Vagina (tissue), 2 donors: ENCODE measurements at places on chromosomes 2 and 18. TPM values are rescaled to one million over a fixed set of nuclear protein-coding genes. Genes with fewer than 3 reads are reported as not detected.

GRCh38 chr2:212845941-212846340, 305.5 kb downstream of the IKZF2 start:
- no peaks in the 10 kb centered on the region for H3K27me3 ChIP-seq
- no peak overlapping the region for H3K27ac ChIP-seq
- H3K36me3 ChIP-seq, result no peaks in the 10 kb centered on the region
- H3K4me1 ChIP-seq, result peaks cover 4% of the 10 kb centered on the region
- H3K4me3 ChIP-seq, result no peak overlapping the region
- no peak for DNase-seq

DNA sequence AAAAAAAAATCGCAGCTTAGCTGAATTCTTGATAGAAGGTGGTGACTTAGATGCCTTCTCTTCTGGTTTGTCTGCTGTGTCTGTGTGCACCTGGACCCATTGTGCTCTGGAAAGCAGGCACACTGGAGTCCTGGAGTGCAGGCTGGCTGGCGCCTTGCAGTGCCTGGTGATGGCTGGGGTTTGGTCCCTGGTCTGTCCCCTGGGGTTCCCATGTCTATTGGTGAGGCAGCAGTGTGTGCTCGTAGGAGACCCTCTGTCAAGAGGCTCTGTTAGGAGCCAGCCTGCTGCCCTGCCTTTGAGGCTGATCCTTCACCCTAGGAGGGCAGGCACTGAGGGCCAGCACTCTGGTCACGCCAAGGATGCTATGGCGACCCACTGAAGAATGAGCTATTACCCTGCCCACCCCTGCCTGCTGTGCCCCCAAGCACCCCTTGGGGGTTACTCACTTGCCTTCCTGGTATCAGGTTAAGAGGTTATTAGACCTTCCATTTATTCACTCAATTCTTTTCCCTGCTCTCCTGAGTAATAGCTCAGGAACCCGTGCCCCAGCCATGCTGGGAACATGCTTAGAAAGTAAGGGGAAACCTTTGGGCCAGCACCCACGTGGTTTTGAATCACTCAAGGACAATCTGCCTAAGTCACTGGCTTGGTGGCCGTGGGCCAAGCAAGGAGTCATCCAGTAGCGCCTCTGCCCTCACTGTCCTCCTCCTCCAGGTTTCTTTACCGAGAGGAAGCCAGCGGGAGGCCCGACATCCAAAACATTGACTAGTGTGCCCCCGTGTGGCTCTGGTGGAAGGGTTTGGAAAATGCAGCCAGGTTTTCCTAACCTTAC, 284.5 kb downstream of the PRKCE start:
- H3K4me3 ChIP-seq, result no peak overlapping the region
- peak overlapping the region; percentile 73 for H3K27ac ChIP-seq
- peaks cover 35% of the 10 kb centered on the region for H3K4me1 ChIP-seq
- DNase-seq, result no peak

Gene ROCK2
- 49.4 TPM for total RNA-seq

GRCh38 chr2:37832590-37833197, 92.4 kb upstream of the RMDN2 start:
- H3K27me3 ChIP-seq, result no peaks in the 10 kb centered on the region
- no peaks in the 10 kb centered on the region for H3K4me1 ChIP-seq
- H3K4me3 ChIP-seq, result no peak overlapping the region
- H3K36me3 ChIP-seq, result no peaks in the 10 kb centered on the region
- DNase-seq, result peak; percentile 80
- H3K27ac ChIP-seq, result no peak overlapping the region

DNA sequence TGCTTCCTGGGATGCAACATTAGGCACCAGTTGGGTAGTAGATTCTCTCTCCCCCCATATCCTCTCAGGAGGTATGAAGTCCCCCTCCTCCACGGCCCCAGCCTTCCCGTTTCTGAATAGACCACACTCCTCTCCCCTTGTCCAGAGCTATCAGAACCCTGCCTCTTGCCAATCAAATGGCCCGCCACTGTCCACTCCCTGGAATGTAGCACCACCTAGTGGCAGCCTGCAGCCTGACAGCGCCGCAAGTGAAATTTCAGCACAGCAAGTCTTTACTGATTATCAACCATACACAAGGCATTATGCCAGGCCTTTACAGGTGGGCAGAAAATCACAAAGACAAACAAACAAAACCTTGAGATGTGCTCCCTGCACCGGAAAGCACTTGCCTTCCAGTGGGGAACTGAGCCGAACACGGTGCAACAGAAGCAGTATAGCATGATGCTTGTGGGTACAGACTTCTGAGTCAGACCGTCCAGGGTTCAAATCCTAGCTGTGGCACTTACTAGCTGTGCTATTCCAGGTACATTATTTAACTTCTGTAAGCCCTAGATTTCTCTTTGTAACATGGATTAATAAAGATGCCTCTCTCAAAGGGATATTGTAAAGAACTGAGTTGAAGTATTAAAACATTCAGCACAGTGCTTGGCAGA, 174.0 kb downstream of the SMAD2 start:
- no peaks in the 10 kb centered on the region for H3K4me1 ChIP-seq
- no peaks in the 10 kb centered on the region for H3K36me3 ChIP-seq
- H3K27me3 ChIP-seq, result no peaks in the 10 kb centered on the region
- DNase-seq, result no peak
- no peak overlapping the region for H3K27ac ChIP-seq

DNA sequence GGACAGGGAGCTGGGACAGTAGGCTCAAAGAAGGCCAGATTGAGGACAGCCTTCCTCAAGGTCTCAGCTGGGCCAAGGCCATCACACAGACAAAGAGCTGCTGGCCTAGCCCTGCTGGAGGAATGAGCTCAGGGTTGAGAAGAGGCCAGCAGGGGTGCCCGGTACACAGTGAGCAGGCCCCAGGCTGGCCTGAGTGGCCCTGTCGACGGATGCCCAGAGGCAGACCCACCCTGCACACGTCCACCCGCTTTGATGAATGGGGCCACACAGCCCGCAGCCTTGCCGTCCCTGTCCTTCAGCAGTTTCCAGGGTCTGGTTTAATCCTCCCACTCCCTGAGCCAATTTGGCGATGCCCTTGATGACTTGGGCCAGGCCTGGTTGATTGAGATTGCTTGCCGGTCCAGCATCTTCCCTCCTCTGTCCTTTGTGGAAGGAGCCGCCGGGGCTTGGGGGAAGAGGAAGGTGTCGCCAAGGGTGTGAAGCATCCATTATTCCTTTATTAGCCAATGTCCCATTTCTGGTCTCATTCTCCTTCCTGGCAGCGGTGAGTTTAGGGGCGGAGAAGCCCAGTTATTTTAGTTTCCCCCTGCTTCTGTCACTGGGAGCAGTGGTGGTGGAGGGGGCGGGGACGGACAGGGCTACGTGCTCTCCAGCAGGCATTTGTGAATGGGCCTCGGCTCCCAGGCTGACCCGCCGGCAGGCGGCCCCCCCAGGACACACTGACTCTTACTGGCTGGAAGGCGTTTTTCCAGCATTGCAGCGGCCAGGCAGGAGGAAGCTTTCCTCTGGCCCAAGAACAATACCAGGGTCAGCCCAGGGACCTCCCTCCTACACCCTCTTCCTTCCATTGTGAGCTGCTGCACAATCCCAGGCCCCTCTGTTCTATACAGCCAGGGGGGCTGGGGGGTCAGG, 141.8 kb downstream of the CTIF start:
- peaks cover 12% of the 10 kb centered on the region for H3K4me1 ChIP-seq
- no peak overlapping the region for H3K4me3 ChIP-seq
- no peak for DNase-seq
- H3K27me3 ChIP-seq, result no peaks in the 10 kb centered on the region

- H3K27me3 ChIP-seq, result no peaks in the 10 kb centered on the region
- H3K27ac ChIP-seq, result no peak overlapping the region
- peaks cover 24% of the 10 kb centered on the region for H3K36me3 ChIP-seq
Measured at GRCh38 chr2:224799691-224800090, 83.5 kb upstream of the CCDC195 start.

Gene PARD6G
- 32.7 TPM for total RNA-seq

DNA sequence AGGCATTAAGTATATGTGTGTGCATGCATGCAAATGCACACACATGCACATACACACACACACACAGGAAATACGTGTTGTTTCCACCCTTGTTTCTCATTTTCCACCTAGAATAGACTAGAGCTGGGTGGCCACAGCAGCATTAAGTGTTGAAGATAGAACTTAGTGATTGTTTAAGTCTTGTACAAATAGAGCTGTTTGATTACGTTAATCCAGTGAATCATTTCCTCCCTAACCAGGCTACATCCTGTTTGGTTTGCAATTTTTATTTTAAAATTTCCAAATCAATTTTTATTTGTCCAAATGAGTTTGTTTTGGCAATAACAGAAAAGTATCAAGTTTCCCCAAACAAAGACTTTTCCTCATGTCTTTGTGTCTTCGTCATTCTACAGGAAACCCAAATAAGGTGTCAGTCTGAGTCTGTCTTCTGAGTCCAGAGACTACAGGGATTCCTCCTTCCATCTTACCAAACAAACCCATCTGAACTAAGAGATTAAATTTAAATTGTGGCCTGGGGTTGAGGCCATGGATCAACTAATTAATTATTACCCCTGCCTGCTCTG, 74.6 kb upstream of the GALNT5 start:
- no peaks in the 10 kb centered on the region for H3K27me3 ChIP-seq
- no peaks in the 10 kb centered on the region for H3K36me3 ChIP-seq
- no peaks in the 10 kb centered on the region for H3K4me1 ChIP-seq
- no peak overlapping the region for H3K27ac ChIP-seq
- H3K4me3 ChIP-seq, result no peak overlapping the region

Gene CDH20
- total RNA-seq, result not detected

Gene FMNL2
- 35.4 TPM for total RNA-seq

DNA sequence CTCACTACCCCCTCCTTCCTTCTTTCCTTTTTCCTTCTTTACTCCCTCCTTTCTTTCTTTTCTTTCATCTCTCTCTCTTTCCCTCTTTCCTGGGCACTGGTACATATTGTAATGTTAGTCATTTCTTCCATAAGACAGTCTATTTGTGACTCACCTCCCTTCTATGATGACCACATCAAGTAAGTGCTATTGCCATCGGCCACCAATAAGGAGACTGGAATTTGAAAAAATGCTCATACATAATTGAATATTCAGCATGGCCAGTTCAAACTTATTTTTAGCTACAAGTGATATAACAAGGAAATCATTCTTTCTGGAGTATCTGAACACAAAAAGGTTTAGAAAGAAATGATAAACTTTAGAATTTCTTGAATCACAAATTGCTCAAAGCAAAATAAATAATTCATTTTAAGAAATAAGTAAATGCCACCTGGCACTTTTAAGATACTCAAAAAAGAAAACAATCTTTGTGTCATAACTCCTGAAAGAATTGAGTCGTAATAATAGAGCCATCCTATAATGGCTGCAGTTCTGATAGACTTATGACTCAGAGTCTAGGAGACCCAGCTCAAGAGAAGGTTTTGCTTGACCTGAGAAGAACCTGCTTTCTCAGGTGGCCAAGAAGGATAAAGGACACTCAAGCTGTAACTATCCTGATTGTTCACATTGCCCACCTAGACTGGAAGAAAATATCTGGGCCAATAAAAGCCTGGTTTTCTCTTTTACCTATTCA, 51.6 kb upstream of the CCBE1 start:
- H3K27ac ChIP-seq, result no peak overlapping the region
- H3K4me1 ChIP-seq, result no peaks in the 10 kb centered on the region
- no peaks in the 10 kb centered on the region for H3K36me3 ChIP-seq
- no peak overlapping the region for H3K4me3 ChIP-seq
- no peak for DNase-seq

Gene SP140L
- total RNA-seq, result 11.5 TPM

DNA sequence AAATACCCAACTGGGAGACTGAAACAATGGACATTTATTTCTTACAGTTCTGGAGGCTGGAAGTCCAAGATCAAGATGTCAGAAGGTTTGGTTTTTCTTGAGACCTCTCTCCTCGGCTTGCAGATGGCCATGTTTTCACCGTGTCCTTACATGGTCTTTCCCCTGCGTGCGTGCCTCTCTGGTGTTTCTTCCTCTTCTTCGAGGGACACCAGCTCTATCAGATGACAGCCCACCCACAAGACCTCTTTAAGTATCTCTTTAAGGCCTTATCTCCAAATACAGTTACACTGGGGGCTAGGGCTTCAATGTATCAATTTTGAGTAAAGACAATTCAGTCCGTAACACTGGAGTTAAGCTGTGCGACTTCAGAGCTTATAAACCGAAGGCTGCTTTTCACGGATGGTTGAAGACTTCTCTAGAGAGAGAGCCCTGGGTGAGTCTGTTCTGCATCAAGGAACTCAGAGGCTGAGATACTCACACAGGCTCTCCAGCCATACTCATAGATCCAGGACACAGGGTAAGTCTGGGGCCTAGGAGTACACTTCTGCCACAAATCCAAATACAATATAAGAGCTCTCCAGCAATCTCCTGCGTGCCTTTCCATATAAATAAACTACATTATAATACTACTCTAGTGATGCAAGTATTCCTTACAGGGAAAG, 339.9 kb upstream of the PKDCC start:
- no peaks in the 10 kb centered on the region for H3K27me3 ChIP-seq
- H3K4me3 ChIP-seq, result no peak overlapping the region
- H3K36me3 ChIP-seq, result no peaks in the 10 kb centered on the region
- H3K4me1 ChIP-seq, result no peaks in the 10 kb centered on the region
- H3K27ac ChIP-seq, result no peak overlapping the region
- DNase-seq, result no peak

Gene LHCGR
- total RNA-seq, result not detected

Gene MRPS5
- 55.0 TPM for total RNA-seq

Gene KYNU
- 3.7 TPM for total RNA-seq
